ENCODE measurements at places on chromosomes 7 and 10.

GRCh38 chr10:29876008-29876555 lies 183.3 kb downstream of the JCAD start:
- DNase-seq = no peak

GRCh38 chr7:18792871-18793595 lies 297.5 kb downstream of the HDAC9 start:
- no peak for DNase-seq

- DNase-seq = no peak
These were observed 156.5 kb upstream of the BMPER start for GRCh38 chr7:33748793-33749192.

DNA sequence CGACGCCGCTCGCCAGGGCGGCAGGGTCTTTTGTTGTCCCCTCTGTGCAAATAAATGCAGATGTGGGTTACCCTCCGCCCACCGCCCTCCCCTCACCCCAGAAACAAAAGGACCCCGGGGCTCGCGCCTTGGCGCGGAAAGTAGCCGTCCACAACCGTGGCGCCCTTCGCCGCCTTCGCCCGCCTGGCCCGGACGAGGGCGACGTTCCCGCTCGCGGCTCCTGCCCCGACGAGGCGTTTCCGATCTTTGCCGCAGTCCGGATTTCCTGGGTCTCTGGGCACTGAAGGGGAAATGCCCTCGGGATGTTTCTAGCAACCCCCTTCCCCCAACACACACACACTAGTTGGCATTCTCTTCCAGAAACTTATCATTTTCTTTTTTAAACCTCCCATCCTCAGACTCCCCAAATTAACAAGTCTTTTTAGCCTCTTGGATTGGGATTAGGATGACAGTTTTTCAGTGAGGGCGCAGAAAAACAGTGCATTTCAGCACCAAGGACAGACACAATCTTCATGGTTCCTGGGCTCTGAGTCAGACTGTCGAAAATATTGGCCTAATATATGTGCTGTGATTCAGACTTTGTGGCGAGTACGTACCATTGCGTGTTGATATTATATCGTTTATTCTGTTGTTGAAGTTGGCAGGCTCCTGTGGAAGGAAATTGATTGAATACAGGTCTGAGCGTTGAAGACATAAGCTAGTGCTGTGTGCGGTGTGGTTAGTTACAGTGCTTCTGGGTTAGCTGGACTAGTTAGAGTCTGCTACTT lies 771 bp downstream of the PHYHIPL start:
- no peak for DNase-seq

GRCh38 chr10:113336549-113337130 lies 216.2 kb upstream of the HABP2 start:
- no peak for DNase-seq

DNA sequence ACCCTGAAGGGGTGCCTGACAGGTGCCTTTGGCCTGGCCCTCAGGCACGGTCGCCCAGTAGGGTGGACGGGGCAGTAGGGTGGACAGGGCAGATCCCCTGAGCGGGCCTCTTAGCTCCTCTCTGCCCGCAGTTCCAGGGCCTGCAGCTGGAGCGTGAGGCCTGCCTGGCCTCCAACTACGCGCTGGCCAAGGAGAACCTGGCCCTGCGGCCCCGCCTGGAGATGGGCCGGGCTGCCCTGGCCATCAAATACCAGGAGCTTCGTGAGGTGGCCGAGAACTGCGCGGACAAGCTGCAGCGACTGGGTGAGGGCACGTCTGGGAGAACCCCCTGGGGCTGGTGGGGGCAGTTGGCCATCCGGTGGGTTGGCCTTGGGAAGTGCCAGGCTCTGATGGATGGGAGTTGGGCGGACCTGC lies 1.7 kb downstream of the VPS37D start:
- no peak for DNase-seq

GRCh38 chr7:157637216-157637949 lies 300.6 kb downstream of the DNAJB6 start:
- no peak for DNase-seq

GRCh38 chr10:90849956-90850749 lies 7.7 kb downstream of the HTR7 start:
- no peak for DNase-seq

DNA sequence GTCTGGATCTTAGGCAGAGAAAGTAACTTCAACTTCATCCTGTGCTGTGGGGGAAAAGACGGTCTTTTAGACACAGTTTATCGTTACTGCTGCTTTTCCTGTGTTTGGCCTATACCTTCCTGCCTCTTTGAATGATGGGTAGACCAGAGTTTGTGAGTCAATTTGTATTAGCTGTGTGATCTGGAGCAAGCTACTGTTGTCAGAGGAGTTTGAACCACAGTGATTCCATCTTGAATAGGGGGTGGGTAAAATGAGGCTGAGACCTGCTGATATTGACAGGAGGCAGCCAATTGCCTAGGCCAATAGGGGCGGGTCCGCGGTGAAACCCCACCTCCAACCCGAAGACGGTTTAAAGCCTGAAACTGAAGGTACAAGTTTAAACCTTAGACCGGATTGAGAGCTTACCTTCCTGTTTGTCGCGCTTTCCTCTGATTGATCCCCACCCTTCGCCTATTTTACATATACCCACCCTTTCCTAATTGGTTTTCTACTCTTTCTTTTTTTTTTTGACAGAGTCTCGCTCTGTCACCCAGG lies 35.8 kb upstream of the EIF4H start:
- no peak for DNase-seq

- DNase-seq = no peak
These were observed 55.7 kb downstream of the EBF3 start for GRCh38 chr10:129908406-129908805.

GRCh38 chr10:60282771-60283353 lies 106.8 kb downstream of the ANK3 start:
- no peak for DNase-seq

- no peak for DNase-seq
These were observed 40.5 kb downstream of the GOT1 start for GRCh38 chr10:99389729-99390480.

DNA sequence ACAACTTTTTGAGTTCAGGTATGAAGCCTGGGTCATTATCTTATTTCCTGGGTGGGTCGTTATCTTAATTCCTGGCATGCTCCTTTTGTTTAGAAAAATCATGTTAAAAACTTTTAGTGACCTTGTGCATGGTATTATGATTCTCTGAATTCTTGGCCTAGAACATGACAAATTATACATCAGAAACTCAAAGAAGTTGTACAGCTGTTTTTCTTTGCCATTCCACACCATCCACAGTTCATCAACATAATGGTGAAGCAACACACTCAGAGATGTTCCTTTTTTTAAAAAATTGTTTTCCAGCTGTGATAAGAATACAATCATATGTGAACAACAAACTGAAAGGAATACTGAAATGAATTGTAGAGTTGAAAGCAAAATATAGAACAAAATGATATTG lies 149.2 kb upstream of the SEMA3D start:
- no peak for DNase-seq

- no peak for DNase-seq
These were observed 61.5 kb downstream of the KCNH2 start for GRCh38 chr7:150916670-150917069.

DNA sequence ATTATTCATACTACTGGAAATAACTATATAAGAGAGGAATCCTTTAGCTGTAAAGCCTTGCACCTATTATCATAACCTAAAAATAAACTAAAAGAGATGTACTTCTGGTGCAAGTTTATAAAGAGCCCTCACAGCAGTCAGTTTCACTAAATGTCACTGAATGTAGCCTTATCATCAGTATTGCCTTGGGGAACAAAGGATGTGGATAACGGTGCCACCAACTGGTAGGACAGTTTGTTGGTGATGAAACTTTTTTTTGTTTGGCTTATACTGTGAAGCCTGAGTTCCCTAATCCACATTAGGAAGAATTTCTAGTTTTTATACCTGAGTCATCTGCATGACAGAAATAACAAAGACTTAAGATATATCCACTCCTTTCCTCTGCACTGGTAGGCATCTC lies 117.9 kb upstream of the COL1A2 start:
- DNase-seq = peak; percentile 13

GRCh38 chr7:100489824-100490223 lies 6.1 kb downstream of the NYAP1 start:
- DNase-seq = peak; percentile 99

DNA sequence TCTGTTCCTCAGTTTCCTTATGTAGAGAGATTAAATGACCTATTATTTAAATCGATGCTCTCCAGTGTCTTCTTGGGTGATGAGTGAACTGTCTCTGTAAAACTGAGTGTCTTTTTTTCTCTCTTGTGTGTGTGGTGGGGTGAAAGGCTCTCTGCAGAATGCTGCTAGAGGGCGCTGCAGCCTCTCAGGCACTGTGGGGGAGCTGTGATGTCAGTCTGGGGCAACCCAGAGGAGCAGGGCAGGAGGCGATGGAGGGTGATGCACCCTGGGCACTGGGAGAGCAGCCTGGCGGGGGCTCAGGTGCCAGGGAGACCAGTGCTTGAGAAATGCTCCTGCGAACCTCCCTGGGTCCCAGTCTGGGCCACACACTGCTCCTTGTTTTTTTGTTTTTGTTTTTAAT lies 110.1 kb upstream of the POM121L12 start:
- DNase-seq = no peak

DNA sequence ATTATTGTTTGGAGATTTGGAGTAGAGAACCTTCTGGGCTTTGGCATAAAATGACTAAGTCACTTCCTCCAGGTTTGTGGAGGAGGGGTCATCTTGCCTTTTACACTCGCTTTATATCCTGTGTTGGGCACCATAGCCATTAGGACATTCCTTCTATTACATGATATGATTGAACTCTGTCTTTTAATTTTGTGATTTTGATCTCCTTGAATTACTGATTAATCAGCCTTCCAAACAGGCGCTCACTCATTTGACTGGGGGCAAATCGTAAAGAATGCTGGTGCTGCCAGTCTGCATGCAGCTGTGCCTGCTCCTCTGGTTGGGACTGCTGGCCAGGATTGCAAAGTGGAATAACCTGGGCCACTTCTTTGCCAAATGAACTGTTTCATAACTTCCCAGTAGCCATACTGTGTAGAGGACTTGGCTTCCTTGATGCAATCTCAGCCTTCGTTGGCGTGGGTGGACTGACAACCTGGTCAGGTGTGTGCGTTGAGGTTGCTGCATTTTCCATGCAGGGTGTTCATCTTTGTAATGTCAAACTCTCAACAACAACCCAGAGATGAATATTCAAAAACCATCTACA lies 65.9 kb upstream of the RAB11FIP2 start:
- no peak for DNase-seq

- DNase-seq = no peak
These were observed 268.8 kb downstream of the DYNC1I1 start for GRCh38 chr7:96041171-96041570.

DNA sequence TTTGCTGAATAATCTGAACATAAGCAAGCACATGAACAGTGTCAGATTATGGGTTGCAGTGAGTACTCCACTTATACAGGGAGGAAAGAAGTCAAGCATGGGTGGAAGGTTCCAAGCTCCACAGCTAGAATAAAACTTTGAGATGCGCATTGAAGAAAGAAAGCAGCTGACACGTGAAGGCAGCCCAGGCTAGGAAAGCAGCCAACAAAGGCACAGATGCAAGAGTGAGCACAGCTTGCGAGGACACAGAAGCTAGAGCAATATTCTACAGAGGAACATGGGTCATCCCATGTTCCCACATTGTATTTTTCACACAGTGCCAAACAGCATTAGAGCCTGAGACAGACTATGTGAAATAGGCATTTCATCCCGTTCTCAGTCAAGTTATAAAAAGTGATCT lies 194.6 kb upstream of the TBX20 start:
- DNase-seq = no peak

DNA sequence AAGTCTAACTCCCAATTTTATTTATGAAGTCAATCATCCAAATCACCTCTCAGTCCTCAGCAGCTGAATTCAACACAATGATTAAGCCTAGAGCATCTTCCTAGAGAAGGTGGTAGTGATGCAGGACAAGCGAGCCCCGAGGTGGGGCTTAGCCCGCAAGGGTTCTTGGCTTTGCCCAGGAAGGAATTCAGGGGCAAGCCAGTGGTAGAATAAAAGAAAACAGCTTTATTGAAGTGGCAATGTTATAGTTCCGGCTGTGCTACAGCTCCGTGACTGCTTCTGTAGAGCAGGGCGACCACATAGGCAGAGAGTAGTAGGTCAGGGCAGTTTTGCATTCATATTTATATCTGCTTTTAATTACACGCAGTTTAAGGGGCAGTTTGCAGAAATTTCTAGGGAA lies 18.1 kb downstream of the IL2RA start:
- no peak for DNase-seq

- no peak for DNase-seq
These were observed 19.8 kb upstream of the TMEM273 start for GRCh38 chr10:49207936-49208487.

DNA sequence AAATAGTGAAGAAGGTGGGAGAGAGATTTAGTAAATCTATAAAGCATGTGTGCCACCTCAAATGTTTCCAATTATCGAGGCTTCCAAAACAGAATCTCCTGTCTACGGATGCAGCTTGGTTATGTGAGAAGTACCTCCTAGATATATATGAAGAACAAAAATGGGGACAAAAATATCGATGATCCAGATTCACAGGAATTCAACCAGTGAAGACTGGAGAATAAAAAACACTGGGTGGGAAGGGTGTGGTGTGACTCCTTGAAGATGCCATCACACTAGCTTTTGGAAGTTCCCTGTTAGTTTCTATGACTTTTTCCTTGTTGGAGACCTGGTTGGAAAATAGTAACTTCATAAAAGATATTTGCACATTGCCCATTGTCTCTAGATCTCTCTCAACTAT lies 152.4 kb downstream of the LRRC4 start:
- DNase-seq = no peak

DNA sequence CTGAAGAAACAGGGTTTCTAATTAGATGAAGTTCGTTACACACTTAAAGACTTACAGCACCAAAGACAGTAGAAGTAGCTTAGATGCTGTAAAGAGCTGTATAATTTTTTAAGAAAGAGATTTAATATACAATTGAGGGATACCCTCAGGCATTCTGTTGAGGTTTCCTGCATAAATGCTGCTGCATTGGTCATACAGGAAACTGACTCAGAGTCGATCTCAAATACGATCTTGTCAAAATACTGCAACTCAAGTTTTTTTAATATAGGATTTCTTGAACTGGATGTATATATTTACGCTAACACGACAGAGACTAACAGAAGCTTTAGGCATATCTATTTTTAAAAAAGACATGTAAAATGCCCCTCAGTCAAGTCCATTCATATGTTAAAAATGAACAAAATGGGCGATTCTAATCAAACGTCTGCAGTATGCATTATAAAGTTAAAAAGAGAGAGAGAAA lies 2.4 kb upstream of the ARID5B start:
- DNase-seq = no peak

- DNase-seq = no peak
These were observed 708.0 kb downstream of the LRMDA start for GRCh38 chr10:76139431-76139830.

- DNase-seq = no peak
These were observed 396.9 kb downstream of the PTPRN2 start for GRCh38 chr7:158190756-158191155.

- DNase-seq = no peak
These were observed 7.0 kb upstream of the TMEM243 start for GRCh38 chr7:87226495-87226894.

GRCh38 chr7:123604739-123605138 lies 3.1 kb downstream of the ASB15 start:
- DNase-seq = no peak

Data from NCI-H526 (cell line).